ENCODE measurements at places on chromosomes 5 and 9.

DNA sequence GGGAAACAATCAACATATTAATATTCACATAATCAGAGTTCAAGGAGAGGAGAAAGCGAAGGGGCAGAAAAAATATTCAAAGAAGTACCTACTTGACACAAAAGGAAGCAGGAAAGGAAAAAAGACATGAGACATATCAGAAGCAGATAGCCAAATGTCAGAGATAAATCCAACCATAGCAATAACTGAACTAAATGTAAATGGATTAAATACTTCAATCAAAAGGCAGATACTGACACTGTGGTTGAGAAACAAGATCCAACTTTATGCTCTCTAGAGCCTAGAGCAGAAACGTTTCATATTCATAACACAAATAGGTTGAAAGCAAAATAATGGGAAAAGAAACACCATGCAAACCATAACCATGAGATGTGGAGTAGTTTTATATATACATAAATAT, 9.0 kb downstream of the MRPS2 start:
- DNase-seq = no peak

GRCh38 chr5:154773326-154773725, 18.1 kb downstream of the LARP1 start:
- no peak for DNase-seq

DNA sequence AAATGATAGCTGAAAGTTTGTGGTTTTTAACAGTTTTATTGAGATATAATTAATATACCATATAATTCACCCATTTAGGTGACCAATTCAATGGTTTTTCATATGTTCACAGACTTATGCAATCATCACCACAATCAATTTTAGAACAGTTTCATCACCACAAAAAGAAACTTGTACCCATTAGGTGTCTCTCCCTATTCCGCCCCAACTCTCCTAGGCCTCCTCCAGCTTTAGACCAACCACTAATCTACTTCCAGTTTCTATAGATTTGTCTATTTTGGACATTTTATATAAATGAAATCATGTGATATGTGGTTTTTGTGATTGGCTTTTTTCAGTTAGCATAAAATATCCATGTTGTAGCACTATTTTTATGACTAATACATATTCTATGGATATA, 38.6 kb downstream of the YTHDC2 start:
- no peak for DNase-seq

GRCh38 chr9:26012797-26013196, 334.6 kb upstream of the TUSC1 start:
- no peak for DNase-seq

DNA sequence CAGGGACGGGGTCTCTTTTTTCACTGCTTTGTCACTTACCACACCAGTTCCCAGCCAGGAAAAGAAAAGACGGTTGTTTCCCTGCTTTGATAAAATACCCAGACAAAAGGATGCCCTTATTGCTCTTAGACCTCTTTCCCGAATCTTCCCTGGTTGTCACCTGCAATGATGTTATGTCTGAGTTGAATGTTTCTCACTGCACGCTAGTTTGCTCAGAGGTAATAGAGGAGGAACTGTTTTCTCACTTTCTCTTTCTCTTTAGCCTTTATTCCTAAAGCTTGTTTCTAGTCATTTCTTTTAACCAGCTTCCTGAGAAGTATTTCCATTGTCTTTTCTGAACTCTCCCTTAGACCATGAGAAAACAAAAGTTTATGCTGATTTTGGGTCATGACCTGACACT, 32.9 kb downstream of the ACER2 start:
- peak; percentile 12 for DNase-seq
